Muscle of leg (tissue), 16 donors: ENCODE measurements at places on chromosomes 3 and 15.

DNA sequence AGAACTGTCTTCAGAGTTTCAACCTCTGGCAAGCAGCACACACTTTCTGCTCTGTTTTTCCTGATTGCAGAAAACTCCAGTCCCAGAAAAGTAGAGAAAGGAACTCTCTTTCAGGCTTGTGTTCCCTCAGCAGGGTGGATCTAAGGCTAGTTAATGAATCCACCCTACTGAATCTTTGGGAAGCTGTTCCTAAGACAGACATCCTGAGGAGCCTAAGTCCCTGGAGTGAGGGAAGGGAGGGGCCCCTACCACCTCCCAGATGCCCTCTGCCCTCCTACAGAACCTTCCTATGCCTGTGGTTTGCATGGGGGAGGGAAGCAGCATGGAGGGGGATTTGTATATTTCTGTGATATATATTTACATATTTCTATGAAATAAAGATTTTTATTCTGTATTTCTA is 124.4 kb downstream of the ANO10 start:
- no peaks in the 10 kb centered on the region for H3K27me3 ChIP-seq
- no peak overlapping the region for H3K4me3 ChIP-seq
- H3K4me1 ChIP-seq: peaks cover 2% of the 10 kb centered on the region
- DNase-seq: no peak

- H3K27me3 ChIP-seq: no peaks in the 10 kb centered on the region
- no peak overlapping the region for H3K27ac ChIP-seq
- H3K4me1 ChIP-seq: peaks cover 30% of the 10 kb centered on the region
- peak; percentile 61 for DNase-seq
These were observed 31.5 kb upstream of the LDHAL6B start for GRCh38 chr15:59174835-59175831.

DNA sequence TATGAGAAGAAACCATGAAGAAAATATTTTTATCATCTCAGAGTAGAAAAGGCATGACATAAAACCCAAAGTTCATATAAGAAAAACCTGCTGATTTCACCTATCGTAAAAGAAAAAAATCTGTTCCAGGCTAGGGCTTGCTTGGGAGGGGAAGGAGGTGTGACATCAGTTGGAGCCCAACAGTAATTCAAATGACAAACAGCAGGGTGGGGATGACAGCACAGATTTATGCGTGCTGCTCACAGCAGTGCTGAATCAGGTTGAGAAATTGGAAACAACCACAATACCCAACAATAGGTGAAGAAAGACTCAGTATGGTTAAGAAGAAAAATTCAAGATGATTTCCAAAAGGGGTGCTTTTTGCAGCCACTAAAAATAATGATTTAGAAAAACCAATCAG is 172.4 kb downstream of the PDE8A start:
- peaks cover 6% of the 10 kb centered on the region for H3K27me3 ChIP-seq
- no peak overlapping the region for H3K27ac ChIP-seq
- DNase-seq: no peak
- H3K4me3 ChIP-seq: no peak overlapping the region
- H3K4me1 ChIP-seq: no peaks in the 10 kb centered on the region

- DNase-seq: no peak
- no peak overlapping the region for H3K4me3 ChIP-seq
- H3K27ac ChIP-seq: no peak overlapping the region
- H3K36me3 ChIP-seq: peaks cover 65% of the 10 kb centered on the region
These were observed 27.2 kb downstream of the SNX1 start for GRCh38 chr15:64122936-64123351.

- no peaks in the 10 kb centered on the region for H3K36me3 ChIP-seq
- no peaks in the 10 kb centered on the region for H3K27me3 ChIP-seq
- no peak for DNase-seq
- H3K4me3 ChIP-seq: no peak overlapping the region
- H3K4me1 ChIP-seq: no peaks in the 10 kb centered on the region
These were observed 7.2 kb upstream of the SEC22A start for GRCh38 chr3:123194552-123194951.

DNA sequence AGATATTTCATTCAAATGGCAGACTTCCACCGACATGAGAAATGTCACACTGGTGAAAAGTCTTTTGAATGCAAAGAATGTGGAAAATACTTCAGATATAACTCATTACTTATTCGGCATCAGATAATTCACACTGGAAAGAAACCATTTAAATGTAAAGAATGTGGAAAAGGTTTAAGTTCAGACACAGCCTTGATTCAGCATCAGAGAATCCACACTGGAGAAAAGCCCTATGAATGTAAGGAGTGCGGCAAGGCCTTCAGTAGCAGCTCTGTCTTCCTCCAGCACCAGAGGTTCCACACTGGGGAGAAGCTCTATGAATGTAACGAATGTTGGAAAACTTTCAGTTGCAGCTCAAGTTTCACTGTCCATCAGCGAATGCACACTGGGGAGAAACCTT is 8.6 kb upstream of the ZNF621 start:
- no peak overlapping the region for H3K4me3 ChIP-seq
- peaks cover 20% of the 10 kb centered on the region for H3K36me3 ChIP-seq
- H3K27me3 ChIP-seq: no peaks in the 10 kb centered on the region
- no peaks in the 10 kb centered on the region for H3K4me1 ChIP-seq
- DNase-seq: peak; percentile 6
- no peak overlapping the region for H3K27ac ChIP-seq

DNA sequence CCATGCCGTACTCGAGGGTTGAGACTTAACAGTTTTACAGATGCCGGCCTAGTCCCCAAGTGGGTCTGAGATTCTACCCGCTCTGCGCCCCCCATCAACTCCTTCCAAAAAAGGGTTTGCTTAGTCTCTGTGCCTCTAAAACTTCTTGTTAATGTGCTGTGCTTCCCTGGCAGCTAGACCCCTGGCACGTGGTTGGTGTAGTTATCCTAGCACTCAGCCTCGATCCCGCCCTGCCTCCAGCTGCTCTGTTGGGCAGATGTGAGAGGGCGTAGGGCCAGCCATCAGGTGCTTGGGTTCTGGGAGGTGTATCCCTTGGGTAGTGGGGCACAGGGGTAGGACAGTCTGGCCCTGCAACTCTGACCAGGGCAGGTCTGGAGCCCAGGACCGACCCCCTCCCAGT is 79.5 kb downstream of the FBLN2 start:
- H3K4me3 ChIP-seq: no peak overlapping the region
- H3K4me1 ChIP-seq: peaks cover 1% of the 10 kb centered on the region
- DNase-seq: no peak
- H3K27me3 ChIP-seq: no peaks in the 10 kb centered on the region

DNA sequence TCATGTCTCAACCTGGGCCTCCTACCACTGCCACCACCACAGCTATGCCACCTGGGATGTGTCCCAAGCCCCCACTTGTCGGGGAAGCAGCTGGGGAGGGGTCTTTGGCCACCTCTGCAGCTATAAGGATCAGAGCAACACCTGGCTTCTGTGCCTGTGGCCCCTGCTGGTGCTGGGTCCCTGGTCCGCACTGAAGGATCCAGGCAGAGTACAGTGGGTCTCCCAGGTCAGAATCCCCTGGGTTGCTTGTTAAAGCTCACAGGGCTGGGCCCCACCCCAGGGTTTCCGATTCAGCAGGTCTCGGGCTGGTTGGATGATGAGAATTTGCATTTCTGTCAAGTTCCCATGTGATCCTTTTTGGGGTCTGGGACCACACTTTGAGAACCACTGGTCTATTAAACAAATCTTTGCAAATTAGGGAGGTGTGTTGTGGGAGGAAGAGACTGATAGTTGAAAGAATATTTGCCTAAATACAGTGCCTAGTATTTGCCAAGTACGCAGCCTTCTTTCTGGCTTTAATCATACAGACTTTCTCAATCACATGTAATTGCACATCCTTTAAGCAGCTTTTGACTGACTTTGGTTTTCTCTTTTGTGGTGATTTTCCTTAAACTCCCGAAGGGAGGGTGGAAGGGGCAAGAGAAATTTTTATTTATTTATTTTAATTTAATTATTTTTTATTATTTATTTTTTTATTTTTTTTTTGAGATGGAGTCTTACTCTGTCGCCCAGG is 127.3 kb downstream of the IGF1R start:
- no peak overlapping the region for H3K4me3 ChIP-seq
- no peaks in the 10 kb centered on the region for H3K27me3 ChIP-seq
- H3K36me3 ChIP-seq: no peaks in the 10 kb centered on the region
- no peak overlapping the region for H3K27ac ChIP-seq
- no peak for DNase-seq

DNA sequence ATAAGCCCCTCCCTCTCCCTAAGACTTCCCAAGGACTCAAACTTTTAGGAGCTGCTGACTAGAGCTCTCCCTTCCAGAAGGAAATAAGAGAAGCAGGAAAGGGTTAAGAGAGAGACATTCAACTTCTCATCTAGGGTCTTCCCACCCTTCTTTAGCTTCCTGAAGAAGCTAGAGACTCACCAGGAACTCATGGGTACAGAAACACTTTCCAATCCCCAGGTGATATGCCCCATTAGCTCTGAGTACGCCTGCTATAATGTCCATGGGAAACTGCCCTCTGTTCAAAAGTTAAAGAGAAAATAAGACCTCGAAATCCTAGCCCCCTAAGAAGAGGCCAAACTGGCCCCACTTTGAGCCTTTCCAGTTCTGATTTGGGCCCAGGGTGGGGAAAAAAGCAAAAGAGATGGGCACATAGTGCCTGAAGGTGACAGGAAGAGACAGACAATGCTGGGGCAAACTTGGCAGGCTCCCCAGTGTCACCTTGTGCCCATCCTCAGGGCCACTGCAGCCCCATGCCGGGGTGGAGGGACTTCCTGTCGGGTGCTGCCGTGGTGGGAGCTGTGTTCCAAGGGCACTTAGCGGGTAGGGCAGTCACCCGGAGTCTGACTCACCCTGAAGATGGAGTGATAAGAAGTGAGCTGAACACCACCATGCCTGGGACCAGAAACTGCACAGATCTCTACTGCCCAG is 29.5 kb downstream of the CCDC12 start:
- peaks cover 30% of the 10 kb centered on the region for H3K36me3 ChIP-seq
- peaks cover 56% of the 10 kb centered on the region for H3K4me1 ChIP-seq
- H3K27me3 ChIP-seq: no peaks in the 10 kb centered on the region
- H3K4me3 ChIP-seq: no peak overlapping the region
- no peak overlapping the region for H3K27ac ChIP-seq

GRCh38 chr15:97652700-97653167 is 307.8 kb upstream of the ARRDC4 start:
- DNase-seq: peak; percentile 25
- no peaks in the 10 kb centered on the region for H3K36me3 ChIP-seq
- peaks cover 8% of the 10 kb centered on the region for H3K4me1 ChIP-seq
- peak overlapping the region; percentile 0 for H3K4me3 ChIP-seq
